Neural progenitor cell (in vitro differentiated cells): ENCODE measurements at places on chromosomes 11 and 22.
A peak's percentile ranks its signal among the peaks of the same experiment; 100 is the strongest.

DNA sequence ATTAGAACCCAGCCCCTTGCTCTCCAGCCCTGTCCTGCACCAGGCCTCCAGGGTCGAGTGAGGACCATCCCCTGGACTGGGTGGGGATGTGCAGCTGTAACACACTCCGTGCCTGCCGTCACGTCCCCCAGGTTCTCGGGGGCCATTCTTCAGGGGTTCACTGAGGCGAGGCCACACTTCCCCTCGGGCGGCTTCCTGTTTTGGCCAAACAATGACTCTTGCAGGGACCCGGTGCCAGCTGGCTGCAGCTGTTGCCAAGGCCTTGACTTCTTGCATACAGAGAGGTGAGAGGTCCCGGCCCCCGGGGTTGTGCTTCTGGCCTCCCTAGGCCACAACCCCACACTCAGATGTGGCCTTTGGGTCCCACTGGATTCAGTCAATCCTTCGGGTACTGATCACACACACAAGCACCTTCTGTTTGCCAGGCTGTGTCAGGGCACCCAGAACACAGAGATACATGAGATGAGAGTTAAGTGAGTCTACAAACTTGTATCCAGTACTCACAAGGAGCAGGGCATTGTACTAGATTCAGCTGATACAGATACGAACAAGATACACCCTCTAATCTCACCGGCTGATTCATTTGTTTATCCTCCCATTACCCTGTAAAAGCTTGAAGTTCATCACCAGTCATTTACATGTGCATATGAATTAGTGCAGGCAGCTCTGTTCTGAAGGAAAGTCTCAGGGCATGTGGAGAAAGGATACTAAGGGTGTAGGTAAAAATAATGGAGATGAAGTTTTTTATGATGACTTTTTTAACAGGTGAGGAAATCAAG lies 32.9 kb downstream of the LRRC32 start:
- DNase-seq: no peak
- peaks cover 7% of the 10 kb centered on the region for H3K4me1 ChIP-seq
- H3K36me3 ChIP-seq: no peaks in the 10 kb centered on the region
- no peak overlapping the region for H3K27ac ChIP-seq
- no peak overlapping the region for H3K4me3 ChIP-seq
- H3K27me3 ChIP-seq: no peaks in the 10 kb centered on the region

GRCh38 chr22:45656577-45656976 lies 15.1 kb upstream of the ATXN10 start:
- H3K27ac ChIP-seq: no peak overlapping the region
- no peaks in the 10 kb centered on the region for H3K27me3 ChIP-seq
- no peak overlapping the region for H3K4me3 ChIP-seq
- H3K4me1 ChIP-seq: no peaks in the 10 kb centered on the region

DNA sequence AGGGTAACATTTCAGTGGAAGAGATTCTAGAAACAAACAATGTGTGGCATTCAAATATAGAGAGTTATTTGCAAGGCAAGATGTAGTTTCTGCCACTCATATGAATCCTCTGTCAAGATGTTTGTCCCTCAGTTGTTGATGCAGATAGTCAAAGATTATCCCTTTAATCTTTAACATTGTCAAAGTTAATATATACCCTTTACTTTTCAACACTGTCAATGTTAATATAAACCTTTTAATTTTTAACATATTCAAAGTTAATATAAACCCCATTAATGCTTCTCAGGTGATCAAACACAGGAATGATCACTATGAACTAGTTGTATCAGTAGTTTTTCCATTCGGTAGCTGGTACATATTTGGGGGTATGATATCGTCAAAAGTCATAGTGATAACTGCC lies 51.9 kb upstream of the PICALM start:
- H3K36me3 ChIP-seq: no peaks in the 10 kb centered on the region
- H3K27me3 ChIP-seq: no peaks in the 10 kb centered on the region
- no peaks in the 10 kb centered on the region for H3K4me1 ChIP-seq
- DNase-seq: no peak

GRCh38 chr11:127044535-127044934 lies 44.0 kb upstream of the KIRREL3 start:
- DNase-seq: no peak
- H3K27ac ChIP-seq: no peak overlapping the region
- no peak overlapping the region for H3K4me3 ChIP-seq
- no peaks in the 10 kb centered on the region for H3K27me3 ChIP-seq

DNA sequence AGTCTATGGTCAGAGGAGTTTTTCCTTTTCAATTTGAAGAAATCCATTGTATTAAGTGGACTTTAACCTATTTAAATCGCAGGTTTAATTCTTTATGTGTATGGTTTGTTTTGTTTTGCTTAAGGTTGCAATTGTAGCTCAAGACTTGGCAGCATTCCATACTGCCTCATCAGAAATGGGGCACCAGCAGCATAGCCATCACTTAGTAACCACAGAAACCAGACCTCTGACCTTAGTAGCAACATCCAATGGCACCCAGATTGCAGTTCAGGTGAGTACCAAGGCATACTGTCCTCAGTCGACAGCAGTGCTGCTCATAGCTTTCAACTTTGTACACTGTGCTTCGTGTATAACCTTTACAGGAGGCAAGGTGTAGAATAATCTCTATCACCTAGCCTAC lies 48.4 kb upstream of the WEE1 start:
- peaks cover 6% of the 10 kb centered on the region for H3K36me3 ChIP-seq
- no peak overlapping the region for H3K4me3 ChIP-seq

DNA sequence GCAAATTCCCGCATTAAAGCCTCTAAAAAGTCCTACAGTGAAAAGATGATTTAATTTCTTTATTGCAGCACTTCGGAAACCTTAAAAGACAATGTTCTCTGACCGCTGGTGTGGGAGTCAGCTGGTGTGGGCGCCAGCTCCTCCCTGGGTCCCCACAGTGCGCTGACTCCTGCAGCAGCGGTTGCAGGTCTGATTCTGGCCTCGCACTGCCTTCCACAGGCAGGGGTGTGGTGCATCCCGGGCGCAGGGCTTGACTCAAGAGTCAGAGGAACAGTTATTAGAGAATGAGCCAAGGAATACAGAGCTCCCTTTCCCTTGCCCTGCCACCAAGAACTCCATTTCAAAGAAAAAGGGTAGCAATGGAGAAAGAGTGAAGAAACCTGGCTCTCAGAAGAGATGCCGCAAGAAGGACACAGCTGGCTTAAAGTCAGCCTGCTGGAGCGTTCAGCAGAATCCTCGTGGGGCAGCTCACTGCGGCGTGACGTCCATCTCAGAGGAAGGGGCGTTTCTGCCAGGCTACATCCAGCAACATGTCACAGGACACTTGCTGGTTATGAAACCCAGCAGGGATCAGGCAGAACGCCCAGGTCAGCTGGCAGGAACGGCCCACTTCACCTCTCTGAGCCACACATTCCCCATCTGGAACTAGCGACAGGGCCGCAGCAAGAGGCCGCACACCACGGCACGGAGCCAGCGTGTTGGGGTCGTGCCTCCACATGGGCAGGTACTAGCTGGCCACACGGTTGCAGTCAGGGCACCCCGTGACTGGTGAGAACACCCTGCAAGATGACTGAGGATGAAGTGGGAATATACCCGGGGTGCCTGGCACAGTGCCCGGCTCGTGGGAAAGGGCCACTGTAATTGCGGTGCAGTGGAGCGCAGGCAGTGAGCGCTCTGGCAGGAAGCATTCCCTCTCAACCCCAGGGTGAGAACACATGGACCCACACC lies 18.1 kb upstream of the EFCAB6 start:
- no peak overlapping the region for H3K27ac ChIP-seq
- no peaks in the 10 kb centered on the region for H3K27me3 ChIP-seq
- no peaks in the 10 kb centered on the region for H3K36me3 ChIP-seq
- H3K4me3 ChIP-seq: no peak overlapping the region
- DNase-seq: no peak

GRCh38 chr22:34015642-34016041 lies 95.4 kb upstream of the LARGE1 start:
- H3K36me3 ChIP-seq: peaks cover 5% of the 10 kb centered on the region
- H3K27ac ChIP-seq: no peak overlapping the region
- H3K4me1 ChIP-seq: no peaks in the 10 kb centered on the region
- no peaks in the 10 kb centered on the region for H3K27me3 ChIP-seq
- DNase-seq: no peak

- H3K4me1 ChIP-seq: no peaks in the 10 kb centered on the region
- H3K4me3 ChIP-seq: no peak overlapping the region
- no peaks in the 10 kb centered on the region for H3K36me3 ChIP-seq
- no peaks in the 10 kb centered on the region for H3K27me3 ChIP-seq
- no peak overlapping the region for H3K27ac ChIP-seq
Observed at GRCh38 chr11:45243967-45244366, 42.2 kb downstream of the SYT13 start.

DNA sequence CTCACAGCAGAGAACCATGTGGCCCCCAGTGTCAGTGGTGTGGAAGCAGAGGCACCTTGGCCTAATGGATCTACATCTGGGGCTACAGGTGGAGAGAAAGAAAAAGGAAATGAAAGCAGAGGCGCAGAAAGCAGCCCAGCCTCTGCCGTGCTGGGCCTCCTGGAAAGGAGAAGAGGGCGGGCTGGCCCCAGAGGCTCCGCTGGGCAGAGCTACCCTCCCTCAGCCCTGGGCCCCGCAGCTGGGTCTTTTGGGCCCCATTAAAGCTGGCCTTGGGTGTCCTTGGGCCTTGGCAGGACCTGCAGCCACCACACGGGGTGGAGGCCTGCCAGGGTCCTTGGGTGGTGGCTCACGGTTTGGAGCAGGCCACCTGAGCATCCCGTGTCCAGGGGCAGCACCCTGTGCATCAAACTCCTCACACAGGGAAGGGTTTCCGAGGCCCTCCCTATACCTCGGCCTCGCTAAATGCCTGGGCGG lies 31.6 kb upstream of the GAL start:
- no peaks in the 10 kb centered on the region for H3K27me3 ChIP-seq
- no peaks in the 10 kb centered on the region for H3K36me3 ChIP-seq
- H3K4me1 ChIP-seq: no peaks in the 10 kb centered on the region
- no peak overlapping the region for H3K4me3 ChIP-seq
- DNase-seq: no peak

DNA sequence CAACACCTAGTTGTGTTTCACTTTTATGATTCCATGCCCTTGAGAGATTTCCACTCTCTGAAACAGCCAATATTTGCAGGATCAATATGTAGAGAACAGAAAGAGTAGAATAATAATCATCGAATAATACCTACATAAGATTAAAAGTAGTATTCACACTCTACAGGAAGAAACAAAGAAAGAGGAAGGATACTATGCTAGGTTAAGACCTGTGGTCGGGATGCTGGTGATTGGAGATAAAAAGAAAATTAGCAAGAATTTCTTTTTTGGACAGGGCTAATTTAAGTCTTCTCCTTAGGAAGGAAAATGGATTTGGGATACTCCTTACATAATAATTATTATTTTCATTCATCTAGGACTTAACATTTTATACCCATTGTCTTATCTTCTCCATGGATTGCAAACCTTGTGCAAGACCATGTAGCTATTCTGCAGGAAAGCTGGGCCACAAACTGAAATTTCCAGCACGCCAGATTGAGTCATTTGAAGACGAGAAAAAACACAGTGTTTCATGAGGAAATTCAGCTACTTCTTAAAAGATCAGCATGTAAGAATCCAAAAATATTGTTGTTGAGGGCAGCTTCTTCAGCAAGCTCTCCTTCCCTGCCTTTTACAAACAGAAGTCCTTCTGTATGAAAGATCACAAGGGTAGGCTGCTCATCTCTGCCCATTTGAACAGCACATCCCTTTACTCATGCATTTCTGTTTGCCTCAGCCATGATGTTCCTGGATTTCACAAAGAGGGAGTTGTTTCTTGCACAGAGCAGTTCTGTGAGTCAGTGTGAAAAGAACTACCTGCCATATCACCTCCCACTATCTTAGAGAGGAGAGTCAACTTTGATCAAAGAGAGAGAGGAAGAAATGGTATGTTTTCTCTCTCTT lies 90.7 kb downstream of the FAM76B start:
- no peaks in the 10 kb centered on the region for H3K36me3 ChIP-seq
- no peak overlapping the region for H3K4me3 ChIP-seq
- no peaks in the 10 kb centered on the region for H3K27me3 ChIP-seq
- no peak overlapping the region for H3K27ac ChIP-seq

- peak; percentile 47 for DNase-seq
- no peaks in the 10 kb centered on the region for H3K36me3 ChIP-seq
- no peak overlapping the region for H3K27ac ChIP-seq
- peaks cover 5% of the 10 kb centered on the region for H3K4me1 ChIP-seq
- no peaks in the 10 kb centered on the region for H3K27me3 ChIP-seq
Observed at GRCh38 chr11:87743007-87743406, 432.2 kb downstream of the RAB38 start.
